Muscle of leg (tissue), 16 donors: ENCODE measurements at places on chromosomes 6 and 20.

GRCh38 chr6:39128106-39128505, 13.1 kb upstream of the SAYSD1 start:
- no peak for DNase-seq

- DNase-seq: no peak
Measured at GRCh38 chr6:5084360-5084780, 771 bp upstream of the PPP1R3G start.

DNA sequence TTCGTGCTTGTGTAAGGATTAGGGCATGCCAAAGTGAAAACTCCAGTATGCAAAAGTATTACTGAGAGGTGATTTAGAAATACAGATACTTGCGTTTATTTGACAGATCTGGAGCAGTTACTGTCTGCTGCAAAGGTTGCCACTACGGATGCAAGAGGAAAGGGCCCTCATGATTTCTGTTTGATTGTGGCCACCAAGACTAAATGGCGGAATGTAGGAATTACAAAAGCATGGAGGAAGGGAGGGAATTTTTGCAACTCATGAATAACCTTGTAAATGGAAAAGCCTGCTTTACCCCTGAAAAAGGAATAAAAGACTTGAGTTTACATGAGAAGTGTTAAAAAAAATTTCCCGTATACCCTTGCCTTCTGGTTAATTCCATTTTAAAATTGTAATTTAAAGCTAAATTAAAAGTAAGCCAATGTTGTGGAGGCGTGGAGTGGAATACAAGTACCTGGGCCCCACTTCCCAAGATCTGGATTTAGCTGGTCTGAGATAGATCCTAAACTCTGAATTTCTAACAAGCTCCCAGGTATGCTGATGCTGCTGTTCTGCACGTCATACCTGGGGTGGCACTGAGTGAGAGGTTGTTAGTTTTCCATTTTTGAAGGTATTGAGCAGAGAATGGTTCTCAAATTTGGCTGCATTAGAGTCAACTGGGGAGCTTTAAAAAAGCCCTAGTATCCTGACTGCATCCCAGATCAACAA, 56.6 kb upstream of the NKX2-2 start:
- no peak for DNase-seq

DNA sequence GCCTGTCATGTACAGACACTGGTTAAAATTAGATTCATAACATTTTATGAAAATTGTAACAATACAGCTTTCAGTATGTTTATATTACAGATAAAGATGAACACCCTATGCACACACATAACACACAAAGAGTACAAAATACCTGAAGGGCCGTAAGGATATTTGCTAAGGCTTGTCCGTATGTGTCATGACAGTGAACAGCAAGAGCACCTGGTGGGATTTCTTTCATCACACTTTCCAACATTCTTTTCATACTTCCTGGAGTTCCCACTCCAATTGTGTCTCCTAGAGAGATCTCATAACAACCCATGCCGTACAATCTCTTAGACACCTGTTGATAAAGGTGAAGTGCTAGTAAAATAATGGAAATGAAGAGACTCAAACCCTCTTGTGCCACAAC, 83.7 kb downstream of the HMGCLL1 start:
- no peak for DNase-seq

DNA sequence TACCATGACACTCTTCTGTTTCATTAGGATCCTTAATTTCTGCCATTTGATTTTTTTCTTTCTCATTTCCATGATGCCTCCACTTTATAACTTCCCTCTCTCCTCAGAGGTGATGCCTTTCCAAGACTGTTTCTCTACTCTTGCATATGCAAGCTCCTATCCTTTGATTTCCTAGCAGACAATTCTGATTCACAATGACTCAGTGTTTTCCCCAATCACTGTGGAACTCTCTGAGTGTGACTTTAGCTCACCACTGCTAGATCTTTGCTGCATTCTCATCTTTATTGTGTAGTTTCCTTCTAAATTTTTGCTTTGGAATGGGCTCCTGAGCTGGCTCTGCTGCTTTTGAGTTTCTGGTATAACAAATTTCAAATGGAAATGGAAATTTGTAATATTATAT, 184.9 kb downstream of the TINAG start:
- DNase-seq: no peak

GRCh38 chr6:108608453-108609275, 47.9 kb downstream of the FOXO3 start:
- peak; percentile 61 for DNase-seq

DNA sequence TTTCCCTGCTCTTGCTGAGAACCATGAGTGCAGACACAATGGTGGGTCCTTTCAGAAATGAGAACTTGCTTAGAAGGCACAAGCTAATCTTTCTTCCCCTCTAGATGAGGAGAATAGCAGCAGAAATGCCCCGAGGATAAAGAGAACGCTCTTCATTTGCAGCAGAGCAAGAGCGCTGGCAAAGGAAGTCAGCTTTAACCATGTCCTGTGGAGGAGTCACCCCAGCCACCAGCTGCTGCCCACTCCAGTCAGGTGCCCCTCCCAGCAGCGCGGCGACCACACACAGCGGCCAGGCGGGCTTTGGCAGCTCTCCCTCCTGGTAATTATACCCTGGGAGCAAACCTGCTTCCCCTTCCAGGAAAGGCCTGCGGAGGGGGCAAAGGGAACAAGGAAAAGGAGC, 42.4 kb upstream of the EMILIN3 start:
- DNase-seq: peak; percentile 70

DNA sequence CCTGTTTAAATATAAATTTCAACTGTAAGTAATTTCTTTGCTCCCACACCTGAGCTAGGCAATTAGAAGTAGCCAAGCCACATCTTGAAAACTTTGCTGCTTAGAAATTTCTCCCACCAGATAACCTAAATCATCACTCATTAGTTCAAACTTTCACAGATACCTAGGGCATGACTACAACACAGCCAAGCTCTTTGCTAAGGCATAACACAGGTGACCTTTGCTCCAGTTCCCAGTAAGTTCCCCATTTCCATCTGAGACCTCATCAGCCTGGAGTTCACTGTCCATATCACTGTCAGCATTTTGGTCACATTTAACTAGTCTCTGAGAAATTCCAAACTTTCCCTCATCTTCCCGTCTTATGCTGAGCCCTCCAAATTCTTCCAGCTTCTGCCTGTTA, 79.8 kb upstream of the OPRM1 start:
- DNase-seq: peak; percentile 11

DNA sequence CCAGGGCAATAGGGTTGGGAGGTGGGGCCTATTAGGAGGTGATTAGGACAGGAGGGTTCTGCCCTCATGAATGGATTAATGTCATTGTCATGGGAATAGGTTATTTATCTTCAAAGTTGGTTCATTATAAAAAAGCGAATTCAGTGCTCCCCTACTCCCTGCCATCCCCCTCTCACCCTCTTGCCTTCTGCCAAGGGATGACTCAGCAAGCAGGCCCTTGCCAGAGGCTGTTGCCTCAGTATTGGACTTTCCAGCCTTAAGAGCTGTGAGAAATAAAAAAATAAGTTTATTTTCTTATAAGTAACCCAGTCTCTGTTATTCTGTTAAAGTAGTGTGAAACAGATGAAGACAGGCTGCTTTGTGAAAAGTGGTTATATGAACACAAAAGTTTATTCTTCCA, 381.1 kb upstream of the ZFP64 start:
- DNase-seq: no peak

GRCh38 chr6:144689503-144690040, 404.4 kb downstream of the UTRN start:
- no peak for DNase-seq
